ENCODE measurements at places on chromosomes 5 and 9.
A peak's percentile ranks its signal among the peaks of the same experiment; 100 is the strongest.

DNA sequence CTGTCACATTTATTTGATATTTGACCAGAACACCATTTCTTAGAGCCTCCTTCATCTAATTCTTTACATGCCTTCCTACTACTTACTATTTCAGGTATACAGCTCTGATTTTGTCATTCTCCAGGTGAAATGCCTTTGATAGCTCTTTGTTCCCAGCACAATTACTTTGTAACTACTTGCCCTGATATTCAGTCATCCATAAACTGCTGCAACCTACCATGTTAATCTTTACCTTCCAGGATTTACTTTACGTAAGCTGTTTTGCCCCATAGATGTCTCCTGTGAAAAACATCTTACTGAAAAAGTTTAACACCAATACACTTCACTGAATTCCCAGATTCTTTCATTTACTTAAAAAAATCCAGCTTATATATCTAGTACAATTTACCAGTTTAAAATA is 443.8 kb upstream of the CYLC2 start:
- no peak for DNase-seq

DNA sequence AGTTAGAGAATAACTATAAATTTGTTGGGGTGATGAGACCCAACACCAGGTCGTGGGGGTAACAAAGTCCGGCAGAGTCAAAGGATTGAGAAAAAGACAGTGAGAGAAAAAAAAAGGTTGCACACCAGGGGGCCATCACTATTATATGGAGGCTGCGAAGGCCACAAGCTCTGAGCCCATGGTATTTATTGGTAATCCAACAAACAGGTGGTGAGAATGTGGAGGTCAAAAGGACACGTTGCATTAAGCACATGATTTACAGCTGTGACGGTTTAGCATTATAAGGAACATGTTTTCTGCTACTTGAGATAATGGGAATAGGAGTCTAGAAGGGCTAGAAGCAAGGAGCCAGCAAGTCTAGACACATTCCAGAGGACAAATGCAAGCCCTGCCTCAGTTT is 2202.2 kb upstream of the C9orf72 start:
- no peak for DNase-seq

- DNase-seq: no peak
These were observed 3.6 kb downstream of the CAMK4 start for GRCh38 chr5:111227801-111228200.

DNA sequence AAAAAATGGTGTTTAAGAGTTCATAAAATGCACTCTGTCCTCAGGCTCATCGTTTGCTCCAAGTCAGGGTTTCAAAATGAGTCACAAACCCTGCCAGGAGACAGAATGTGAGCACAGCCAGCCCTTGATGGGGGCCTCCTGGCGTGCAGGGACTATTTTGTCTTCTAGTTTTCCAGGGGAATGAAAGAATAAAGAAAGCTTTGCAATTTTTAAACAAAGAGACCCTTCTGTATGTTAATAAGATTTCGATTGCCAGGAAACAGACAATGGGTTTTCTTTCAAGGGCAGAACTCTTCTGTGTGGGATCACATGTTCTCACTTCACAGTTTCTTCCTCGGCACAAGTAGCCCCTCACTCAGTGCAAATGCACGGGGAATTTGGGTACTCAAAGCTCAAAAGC is 121.4 kb upstream of the C6 start:
- no peak for DNase-seq

GRCh38 chr9:109588415-109588814 is 90.3 kb upstream of the PTPN3 start:
- DNase-seq: no peak

GRCh38 chr9:112501287-112501686 is 14.7 kb downstream of the KIAA1958 start:
- DNase-seq: no peak

GRCh38 chr9:37200433-37201005 is 80.1 kb downstream of the ZCCHC7 start:
- no peak for DNase-seq

- DNase-seq: no peak
These were observed 57.8 kb upstream of the NRARP start for GRCh38 chr9:137359850-137360249.

DNA sequence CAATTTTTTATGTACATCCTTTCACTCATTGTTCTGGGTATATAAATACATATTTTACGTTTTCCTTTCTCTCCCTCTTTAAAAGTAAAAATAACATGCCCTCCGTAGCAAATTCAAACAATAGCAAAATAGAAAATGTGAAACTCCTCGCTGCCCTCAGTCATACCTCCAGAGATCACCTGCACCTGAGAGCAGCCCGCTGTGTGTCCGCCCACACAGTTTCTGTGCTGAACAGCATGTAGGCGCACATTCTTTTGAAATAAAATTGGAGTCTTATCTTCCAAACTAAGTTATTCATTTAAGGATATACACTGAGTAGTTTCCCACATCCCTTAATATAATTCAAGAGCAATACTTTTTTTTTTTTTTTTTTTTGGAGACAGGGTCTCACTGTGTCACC is 255.7 kb downstream of the AOPEP start:
- DNase-seq: no peak

DNA sequence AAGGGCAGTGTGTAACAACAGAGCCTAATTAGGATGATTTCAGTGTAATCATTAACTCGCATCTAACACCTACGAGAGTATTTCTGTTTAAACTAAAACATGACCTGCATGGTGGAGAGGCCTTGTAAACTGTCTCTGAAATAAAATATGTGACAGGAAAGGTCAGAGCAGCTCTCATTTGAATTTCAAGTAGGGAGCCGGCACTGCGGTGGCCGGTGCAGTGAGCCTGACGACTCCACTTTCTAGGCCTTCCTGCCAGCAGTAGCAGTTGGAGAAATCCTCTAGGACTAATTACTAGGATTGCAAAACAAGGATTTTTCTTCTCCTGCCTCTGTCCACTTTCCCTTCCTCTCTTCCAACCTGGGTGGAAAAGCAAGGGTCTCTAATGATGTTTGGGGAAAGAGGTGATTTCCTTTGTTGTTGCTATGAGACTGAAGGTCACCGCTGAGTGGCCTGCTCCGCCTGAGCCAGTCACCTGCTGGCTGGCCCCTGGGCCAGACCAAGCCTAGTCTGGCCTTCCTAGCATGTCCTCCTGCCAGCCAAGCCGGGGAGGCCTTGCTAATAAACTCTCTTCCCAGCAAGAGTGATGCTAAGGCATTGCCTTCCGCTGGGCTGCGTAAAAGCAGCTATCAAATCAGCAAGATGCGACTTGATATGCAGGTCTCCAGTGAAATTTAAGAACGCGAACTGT is 245.7 kb downstream of the PSAT1 start:
- DNase-seq: no peak

GRCh38 chr9:73178044-73178443 is 26.4 kb downstream of the ANXA1 start:
- no peak for DNase-seq

DNA sequence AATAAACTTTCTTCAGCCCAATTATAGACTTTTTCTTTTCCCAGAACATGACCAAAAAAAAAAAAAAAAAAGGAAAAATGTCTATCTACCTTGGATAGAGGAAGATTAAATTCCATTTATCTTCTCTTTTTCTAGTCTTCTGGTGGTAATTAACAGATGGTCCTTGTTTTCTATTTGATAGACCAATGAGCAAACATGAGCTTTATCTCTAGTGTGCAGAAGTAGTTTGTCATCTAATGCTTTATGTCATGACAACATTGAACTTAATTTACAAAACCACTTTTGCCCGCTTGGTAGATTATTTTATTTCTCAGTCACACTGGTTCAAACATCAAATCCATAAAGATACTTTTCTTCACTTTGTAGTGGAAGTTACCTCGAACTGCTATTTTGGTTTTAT is 69.5 kb upstream of the ELL2 start:
- DNase-seq: no peak

DNA sequence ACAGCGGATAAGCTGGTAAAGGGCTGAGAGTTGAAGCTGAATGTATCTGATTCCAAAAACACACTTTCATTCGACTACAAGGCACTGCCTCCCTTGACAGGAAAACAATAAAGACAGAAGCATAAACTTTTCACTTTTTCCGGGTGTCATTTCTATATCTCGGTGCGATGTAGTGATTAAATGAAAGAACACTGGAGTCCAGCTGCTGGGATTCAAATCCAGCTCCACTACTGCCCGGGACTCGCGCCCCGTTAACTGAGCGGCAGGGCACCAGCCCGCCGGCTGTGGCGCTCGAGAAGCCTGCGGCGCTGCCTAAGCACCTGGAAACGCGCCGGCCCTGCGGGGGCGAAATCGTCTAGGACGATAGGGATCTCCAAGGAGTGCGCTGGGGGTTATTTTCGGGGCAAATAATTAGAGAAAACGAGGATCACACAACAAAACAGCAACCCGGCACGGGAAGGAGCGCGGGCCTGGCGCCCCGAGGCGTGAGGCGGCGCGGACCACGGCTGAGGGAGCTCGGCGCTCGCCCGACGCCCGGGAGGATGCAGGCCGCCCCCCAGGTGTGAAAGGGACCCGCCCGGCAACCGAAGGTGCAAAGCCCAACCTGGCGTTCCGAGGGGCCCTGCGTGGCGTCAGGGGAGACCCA is 837 bp downstream of the UIMC1 start:
- peak; percentile 51 for DNase-seq

- no peak for DNase-seq
These were observed 2.9 kb downstream of the DENND4C start for GRCh38 chr9:19233344-19233743.

GRCh38 chr9:70874451-70874850 is 247.0 kb downstream of the TRPM3 start:
- no peak for DNase-seq

DNA sequence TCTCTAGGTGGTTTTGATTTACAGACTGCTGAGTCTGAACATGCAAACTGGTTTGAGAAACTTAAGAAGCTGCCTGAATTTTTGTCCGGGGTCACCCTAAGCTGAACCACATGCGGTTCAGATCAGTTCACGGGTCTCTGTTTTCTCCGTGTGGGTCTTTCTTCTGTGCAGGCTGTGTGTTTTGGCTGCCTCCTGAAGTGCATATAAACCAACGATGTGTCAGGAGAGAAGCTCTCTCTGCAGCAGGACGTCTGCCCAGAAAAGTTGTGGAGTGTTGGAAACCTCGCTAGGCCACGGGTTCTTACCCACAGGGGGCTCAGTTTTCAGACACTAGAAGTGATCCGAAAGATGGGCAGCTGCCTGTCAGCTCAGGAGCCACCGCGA is 364.2 kb downstream of the IRX2 start:
- DNase-seq: no peak

DNA sequence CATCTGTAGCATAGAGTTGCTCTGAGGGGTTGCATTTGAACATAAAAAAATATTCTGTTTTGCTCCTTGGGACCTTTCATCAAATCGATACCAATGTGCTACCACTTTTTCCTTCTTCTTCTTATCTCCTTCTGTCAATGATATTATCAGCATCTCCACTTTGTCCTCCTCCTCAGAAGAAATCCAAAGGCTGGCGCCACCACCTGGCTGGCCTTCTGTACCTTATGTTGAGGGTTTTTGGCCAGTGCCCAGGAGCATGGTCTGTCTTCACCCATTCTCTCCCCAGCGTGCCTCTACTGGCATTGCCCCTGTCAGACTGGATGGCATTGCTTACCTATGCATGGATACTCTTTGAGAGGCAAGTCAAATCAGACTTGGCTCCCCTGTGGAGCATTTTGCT is 167.2 kb downstream of the CFAP90 start:
- DNase-seq: no peak

DNA sequence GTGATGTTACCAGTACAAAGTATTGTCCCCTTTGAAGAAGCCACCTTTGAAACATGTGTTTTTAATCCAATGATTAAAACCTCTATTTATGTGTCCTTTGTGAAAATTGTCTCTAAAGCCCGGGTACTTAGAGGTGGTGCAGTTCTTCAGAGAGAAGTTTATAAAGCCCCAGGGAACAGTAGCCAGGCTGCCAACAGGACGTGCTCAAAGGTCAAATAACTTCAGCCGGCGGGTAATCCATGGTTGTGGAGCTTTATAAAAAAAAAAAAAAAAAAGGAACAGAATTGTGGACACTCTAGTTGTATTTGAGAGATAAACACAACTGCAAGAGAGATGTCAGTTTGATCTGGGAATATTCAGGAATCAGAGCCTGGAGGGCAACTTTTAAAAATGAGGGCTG is 57.9 kb upstream of the CTNND2 start:
- no peak for DNase-seq

DNA sequence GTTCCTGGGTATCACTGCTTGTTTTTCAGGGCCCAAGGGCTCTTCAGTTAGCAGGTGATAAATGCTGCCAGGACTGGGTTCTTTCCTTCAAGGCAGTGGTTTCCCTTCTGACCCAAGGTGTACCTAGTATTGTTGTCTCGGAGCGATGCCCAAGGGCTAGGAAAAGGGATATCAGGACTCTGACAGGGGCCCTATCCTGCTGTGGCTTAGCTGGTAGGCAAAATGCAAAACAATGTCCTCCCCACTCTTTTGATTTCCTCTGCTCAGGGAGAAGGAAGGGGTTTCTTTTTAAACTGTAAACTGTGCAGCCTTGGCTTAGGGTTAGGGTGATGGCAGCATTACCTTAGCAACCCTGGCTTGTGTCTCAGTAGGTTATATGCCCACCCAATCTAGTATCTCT is 508.8 kb upstream of the CTNND2 start:
- no peak for DNase-seq

- DNase-seq: no peak
These were observed 72.2 kb upstream of the EPB41L4A start for GRCh38 chr5:112491257-112491656.

- DNase-seq: no peak
These were observed 53.8 kb downstream of the CDC14B start for GRCh38 chr9:96565671-96566497.

DNA sequence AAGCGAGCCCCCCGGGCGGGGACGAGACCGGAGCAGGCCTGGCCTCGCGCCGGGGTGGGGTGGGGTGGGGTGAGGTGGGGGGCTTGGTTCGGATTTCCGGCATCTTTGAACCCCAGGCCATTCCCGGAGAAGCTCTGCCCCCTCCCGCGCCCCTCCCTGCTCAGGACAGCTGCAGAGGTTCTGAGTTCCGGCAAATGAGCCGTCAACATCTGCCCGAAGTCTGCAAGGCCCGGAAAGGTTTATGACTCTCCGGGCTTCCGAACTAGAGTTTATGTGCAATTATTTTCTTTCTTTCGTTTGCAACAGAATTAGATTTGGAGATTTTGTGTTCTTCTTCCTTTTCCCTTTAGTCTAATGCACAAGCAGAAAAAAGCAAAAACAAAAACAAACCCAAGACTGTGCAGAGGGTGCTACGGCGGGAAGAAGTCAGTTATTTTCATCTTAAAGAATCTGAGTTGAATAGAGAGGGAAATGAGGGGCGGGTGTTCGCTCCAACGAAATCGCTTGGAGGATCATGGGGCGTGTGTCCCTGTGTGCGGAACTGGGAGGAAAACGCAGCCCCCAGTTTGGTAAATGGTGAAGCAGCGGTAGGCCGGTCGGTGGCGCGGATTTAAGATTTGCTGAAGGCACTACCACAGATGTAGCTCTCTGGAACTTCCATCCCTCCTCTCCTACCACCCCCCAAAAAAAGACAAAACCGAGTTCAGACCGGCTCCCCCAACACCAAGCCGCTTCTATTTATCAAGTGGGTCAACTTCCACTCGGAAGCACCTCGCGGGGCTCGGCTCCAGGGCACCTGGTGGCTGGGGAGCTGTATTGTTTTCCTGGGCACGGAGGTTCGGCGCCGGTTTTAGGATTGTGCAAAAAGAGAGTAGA is 4.8 kb downstream of the LHX2 start:
- DNase-seq: no peak

GRCh38 chr5:158431369-158432029 is 572.6 kb upstream of the CLINT1 start:
- DNase-seq: no peak
